Right ventricle myocardium inferior (tissue), 1 donor: ENCODE measurements at places on chromosomes 5 and 9.

DNA sequence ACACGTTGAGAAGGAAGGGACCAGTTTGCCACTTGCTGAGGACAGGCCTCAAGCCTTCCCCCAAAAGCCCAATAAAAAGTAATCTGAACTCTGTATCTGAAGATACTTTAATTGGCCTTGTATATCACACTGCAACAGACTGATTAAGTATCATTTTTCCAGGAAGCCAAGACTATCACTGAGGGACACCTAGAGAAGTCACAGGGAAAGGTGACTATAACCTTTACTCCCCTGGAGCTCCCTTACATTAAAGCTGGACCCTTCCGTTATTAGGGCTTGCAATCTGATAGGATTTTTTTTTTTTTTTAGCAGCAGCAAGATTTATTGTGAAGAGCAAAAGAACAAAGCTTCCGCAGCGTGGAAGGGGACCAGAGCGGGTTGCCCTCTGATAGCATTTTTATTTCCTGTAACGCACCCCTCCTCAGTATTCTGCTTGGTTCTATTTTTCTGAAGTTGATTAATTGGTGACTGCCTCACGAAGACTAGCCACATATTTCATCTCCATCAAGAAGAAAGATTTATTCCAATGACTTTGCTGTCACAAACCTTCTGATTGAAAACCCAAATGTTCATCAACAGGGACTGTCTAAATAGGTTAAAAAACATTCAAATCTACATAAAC lies 2.7 kb downstream of the CDC14B start:
- no peak for DNase-seq

- DNase-seq, result no peak
Observed at GRCh38 chr9:95746408-95747180, 128.9 kb upstream of the ERCC6L2 start.

- DNase-seq, result no peak
Observed at GRCh38 chr9:78073722-78074121, 42.1 kb upstream of the GNAQ start.

DNA sequence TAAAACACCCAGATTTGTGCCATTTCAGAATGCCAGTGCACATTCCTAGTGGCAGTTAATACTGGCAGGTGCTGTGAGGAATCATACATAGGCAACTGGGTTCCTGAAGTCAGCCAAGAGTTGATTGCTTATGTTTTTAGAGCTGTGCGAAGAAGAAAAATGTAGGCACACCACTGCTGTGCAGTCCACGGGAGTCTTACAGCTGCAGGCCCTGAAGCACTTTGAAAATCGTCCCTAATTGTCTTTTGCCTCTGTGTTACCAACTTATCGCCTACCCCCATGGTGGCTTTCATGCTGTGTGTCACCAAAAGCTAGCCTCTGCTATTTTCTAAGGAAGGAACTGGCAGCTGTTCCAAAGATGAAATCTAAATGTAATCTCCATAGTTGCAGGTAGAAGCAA lies 263.9 kb downstream of the ARRDC3 start:
- no peak for DNase-seq

GRCh38 chr5:10566543-10567068 lies 2.7 kb downstream of the ANKRD33B start:
- no peak for DNase-seq
